Colonic mucosa (tissue), 4 donors: ENCODE measurements at places on chromosomes 7 and 10.
A peak's percentile ranks its signal among the peaks of the same experiment; 100 is the strongest.

DNA sequence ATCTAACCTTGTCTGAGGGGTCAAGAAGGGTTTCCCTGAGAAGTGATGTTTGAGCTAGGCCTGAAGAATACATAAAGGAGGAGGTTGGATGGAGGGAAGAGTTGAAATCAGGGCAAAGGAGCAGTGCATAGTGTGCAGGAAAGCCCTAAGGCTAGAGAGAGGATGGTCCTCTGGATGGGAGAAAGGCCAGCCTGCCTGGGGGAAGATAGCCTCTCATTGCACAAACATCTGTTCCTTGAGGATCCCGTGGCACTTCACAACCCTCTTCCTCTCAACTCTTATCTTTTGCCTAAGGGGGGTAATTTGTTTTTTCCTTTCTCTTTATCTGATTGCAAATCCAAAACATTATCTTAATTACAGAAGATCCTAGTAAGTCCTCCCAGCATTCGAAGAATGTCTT, 35.7 kb downstream of the STAMBPL1 start:
- no peak for DNase-seq

- DNase-seq, result peak; percentile 28
Measured at GRCh38 chr10:1043532-1043995, 5.4 kb downstream of the IDI1 start.

GRCh38 chr10:52083422-52083821, 230.7 kb upstream of the DKK1 start:
- no peak for DNase-seq

GRCh38 chr7:30460246-30460633, 18.3 kb downstream of the NOD1 start:
- DNase-seq, result no peak

DNA sequence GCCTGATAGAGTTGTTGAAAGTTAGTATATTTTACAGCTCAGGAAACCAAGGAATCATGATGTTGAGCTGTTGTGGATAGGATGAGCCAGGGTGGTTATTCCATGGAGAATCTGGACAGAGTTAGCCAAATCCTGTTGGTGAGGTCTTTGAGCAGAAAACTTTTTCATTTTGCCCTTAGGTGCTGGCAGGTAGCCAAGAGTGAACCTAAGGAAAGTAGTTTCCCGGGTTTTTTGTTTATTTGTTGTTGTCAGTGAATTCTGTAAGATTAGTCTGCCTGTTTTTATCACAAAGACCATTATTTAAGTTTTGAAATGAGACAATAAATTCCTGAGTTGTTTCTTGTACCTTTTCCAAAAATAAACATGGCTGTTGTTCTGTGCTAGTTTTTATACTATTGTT, 61.0 kb downstream of the GALNT11 start:
- no peak for DNase-seq

- peak; percentile 56 for DNase-seq
Measured at GRCh38 chr7:39453743-39454355, 112.4 kb upstream of the YAE1 start.

DNA sequence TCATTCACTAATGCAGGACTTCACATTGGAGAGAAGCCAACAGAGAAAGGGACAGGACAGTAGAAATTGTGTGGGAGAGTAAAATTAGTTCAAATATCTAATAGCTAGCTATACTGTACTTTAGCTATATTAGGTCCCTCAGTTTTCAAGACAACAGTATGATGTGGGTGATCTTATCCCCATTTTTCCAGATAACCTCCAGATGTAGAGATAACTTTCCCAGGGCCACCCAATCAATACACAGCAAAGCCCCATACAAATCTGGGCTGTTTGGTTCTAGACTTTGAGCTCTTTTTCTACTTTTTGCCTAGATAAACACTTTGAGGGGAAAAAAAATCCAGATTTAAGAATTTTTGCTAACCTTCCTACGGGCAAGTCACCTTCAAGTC, 482 bp upstream of the CLDN12 start:
- DNase-seq, result no peak

DNA sequence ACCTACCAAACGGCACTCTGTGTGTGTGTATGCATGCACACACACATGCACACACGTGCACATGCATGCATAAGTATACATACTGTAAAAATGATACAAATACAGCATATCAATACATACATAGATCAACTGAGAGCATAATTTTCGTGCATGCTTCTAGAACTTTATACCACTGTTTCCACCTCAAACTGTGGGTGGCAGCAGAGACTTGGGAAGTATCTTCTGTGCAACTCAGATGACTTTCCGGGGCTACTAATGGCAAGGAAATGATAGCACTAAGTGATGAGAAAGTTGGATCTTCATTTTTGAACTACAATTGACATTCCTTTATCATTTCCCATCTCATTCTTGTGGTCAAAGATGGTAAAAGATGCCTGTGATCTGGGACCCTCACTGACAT, 570.7 kb downstream of the REEP3 start:
- DNase-seq, result peak; percentile 22

DNA sequence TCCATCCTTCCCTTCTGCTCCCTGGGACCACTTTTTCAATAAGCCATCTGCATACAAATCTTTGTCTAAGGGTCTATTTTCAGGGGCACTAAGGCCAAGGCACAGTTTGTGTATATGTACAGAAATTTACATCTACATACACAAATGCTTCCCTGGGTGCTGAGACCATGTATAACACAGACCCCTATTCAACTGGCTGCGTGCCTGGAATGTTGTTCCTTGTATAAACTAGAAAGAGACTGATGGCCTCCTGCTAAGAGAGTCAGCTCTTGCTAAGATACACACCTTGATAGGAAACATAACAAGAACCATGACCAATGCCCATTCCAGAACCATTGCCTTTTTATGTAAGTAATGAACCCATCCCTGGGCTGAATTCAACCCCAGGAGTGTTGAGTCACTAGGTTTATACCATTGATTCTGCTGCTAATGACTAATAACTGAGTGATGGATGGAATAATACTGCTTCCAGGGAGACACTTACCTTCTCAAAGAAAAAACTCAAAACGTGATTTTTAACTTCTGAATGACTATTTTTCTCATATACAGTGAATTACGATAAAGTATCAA, 290.7 kb downstream of the FGFR2 start:
- no peak for DNase-seq

- no peak for DNase-seq
Measured at GRCh38 chr10:102744374-102745051, 765 bp downstream of the WBP1L start.

GRCh38 chr7:128986609-128987008, 48.9 kb downstream of the IRF5 start:
- no peak for DNase-seq
